ENCODE measurements at places on chromosomes 11 and 22. TPM values are rescaled to one million over a fixed set of nuclear protein-coding genes. Genes with fewer than 3 reads are reported as not detected.

DNA sequence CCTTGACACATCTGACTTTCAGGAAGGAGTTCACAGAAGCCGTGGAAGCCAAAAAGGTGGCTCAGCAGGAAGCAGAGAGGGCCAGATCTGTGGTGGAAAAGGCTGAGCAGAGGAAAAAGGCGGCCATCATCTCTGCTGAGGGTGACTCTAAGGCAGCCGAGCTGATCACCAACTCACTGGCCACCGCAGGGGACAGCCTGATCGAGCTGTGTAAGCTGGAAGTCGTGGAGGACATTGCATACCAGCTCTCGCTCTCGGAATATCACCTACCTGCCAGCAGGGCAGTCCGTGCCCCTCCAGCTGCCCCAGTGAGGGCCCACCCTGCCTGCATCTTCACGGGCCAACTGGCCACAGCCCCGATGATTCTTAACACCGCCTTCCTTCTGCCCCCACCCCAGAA lies 53.7 kb downstream of the HSD17B12 start:
- DNase-seq: no peak

DNA sequence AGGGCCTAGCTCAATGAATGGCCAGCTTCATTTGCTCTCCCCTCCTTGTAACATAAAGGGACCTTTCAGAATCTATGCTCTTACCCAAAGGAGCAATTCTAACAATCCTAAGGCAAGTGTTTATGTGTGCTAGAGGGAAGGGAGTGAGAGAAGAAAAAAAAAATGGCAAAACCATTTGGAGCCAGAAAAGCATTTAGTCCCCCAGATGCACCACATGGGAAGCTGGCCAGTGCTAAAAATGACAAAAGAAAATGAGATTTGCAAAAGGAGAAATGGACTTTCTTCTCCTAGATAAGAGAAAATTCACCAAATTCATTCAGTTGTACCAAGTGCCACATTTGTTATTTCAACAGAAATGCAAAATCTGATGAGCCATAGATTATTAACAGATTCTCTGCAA lies 52.8 kb downstream of the SERGEF start:
- no peak for DNase-seq

- DNase-seq: peak; percentile 27
Observed at GRCh38 chr11:71336996-71337754, 84.8 kb upstream of the SHANK2 start.

DNA sequence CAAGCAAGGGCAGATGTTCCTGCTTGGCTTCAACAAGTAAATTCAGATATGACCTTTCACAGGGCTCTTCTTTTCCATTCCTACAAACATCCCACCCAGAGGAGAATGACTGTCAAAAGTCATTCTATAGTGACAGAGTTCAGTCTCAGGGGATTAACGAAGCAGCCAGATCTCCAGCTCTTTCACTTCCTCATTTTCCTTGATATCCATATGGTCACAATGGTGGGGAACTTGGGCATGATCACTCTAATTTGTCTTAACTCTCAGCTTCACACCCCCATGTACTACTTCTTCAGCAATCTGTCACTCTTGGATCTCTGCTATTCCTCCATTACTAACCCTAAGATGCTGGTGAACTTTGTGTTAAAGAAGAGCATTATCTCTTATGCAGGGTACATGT lies 15.0 kb upstream of the OR8B8 start:
- no peak for DNase-seq

DNA sequence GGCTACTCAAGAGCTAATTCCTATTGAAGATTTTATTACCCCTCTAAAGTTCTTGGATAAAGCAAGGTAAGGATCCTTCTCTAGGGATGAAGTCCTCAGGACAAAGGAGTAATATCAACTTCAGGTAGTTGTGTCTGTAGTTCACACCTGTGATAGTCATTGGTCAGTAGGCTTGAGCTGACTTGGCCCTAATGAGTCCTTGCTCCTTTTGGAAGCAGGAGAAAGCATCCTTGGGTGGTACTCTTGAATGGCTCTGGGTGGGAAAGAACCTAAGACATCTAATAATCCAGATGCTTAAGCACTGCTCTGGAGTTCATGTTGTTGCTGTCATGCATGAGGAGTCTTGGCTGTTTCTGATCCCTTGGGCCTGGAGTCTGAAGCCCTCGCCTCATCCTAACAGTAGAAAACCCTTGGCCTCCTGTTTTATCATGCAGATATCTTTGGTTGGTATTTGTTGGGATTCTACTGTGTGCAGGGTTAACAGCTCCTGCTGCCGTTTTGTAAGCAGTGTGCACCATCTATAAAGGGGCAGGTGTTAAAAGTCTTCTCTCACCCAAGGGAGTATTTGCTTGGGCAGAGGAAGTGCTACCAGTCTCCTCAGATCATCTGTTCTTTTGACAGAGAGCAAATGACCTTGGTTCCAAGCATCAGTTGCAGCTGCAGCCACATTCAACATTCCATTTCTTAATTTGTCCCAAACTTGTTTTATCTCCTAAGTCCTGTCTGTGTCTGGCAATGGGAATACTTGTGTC lies 2.7 kb downstream of the MRPL40 start:
- DNase-seq: no peak

DNA sequence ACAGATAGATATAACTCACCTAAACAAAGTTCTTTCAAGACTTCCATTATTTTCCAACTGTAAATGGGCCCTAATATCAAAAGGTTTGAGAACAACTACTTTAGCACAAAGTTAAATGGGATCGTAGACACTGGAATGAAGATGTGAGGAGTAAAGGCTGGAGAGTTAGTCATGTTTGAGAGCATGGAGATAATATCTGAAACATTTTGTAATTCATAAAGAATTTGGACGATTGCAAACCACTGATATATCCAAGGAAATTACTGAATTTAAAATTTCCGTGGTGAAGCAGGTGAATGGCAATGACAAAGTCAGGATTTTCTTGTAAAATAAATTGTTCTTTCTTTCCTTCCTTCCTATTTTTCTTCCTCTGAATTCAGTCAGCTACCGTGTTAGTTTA lies 564.9 kb downstream of the CNTN5 start:
- no peak for DNase-seq

- no peak for DNase-seq
Observed at GRCh38 chr11:115202074-115202473, 302.1 kb downstream of the CADM1 start.

- no peak for DNase-seq
Observed at GRCh38 chr11:59151761-59152160, 9.1 kb downstream of the FAM111A start.

DNA sequence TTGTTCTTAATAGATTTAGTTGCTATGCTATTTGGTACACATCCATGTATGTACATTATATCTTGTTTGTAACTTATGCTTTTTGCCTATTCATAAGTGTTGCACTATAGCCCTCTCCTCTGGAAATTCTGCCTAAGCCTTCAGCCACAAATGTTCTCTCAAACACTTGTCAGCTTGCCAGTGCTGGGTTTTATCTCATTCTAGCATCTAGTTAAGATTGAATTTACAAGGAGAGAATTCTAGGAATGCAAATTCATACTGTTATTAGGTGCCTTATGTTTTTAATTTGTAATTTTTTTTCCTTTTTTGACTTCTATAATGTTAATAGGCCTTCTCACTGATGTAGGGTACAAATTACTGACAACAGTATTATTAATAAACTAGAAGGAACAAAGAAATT lies 14.6 kb upstream of the CTSC start:
- peak; percentile 32 for DNase-seq

- DNase-seq: no peak
Observed at GRCh38 chr22:27090611-27091011, 433.2 kb downstream of the MIAT start.

- no peak for DNase-seq
Observed at GRCh38 chr22:50693462-50693861, 20.8 kb downstream of the SHANK3 start.

DNA sequence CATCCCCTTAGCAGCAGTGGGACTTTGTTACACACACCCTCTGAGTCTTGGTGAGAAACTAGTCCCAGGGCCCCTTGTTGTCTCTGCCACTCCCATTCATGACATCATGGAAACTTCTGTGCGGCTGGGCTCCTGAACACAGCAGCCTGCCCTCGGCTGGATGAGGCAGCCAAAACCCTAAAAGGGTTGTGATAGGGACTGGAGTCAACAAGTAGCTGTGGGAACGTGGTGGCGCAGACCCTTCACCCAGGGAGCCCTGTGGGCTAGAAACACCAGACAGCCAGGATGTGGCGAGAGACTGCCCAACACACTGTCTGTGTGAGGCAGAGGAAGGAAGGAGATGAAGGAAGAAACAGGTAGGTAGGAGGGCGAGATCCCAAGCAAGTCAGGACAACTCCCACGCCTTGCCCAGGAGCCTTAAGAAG lies 3.9 kb downstream of the CD3D start:
- DNase-seq: no peak

DNA sequence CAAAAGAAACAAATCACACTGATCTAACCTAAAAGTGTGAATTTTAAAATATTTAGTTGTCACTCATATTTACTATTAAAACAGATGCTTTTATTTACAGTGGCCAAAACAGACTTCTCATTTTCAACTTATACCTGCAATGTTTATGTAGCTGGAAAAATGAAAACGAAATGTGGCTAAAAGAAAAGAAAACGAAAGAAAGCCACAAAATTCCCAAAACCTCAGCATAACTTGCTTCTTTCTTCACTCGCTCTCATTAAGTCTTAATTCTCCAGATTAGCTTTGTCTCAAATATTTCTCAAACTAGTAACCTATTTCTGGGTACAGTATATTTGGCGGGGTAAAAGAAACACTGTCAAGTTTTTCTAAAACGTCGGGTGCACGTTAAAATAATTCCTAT lies 693 bp downstream of the CSTF3 start:
- DNase-seq: no peak

RHOD gene
- 8.0 TPM for polyA plus RNA-seq

ROM1 gene
- 3.5 TPM for polyA plus RNA-seq

OR51A7 gene
- polyA plus RNA-seq: not detected

Data from left kidney (tissue), 8 donors.